ENCODE measurements at places on chromosomes 7 and 10. TPM values are rescaled to one million over a fixed set of nuclear protein-coding genes. Genes with fewer than 3 reads are reported as not detected.

DNA sequence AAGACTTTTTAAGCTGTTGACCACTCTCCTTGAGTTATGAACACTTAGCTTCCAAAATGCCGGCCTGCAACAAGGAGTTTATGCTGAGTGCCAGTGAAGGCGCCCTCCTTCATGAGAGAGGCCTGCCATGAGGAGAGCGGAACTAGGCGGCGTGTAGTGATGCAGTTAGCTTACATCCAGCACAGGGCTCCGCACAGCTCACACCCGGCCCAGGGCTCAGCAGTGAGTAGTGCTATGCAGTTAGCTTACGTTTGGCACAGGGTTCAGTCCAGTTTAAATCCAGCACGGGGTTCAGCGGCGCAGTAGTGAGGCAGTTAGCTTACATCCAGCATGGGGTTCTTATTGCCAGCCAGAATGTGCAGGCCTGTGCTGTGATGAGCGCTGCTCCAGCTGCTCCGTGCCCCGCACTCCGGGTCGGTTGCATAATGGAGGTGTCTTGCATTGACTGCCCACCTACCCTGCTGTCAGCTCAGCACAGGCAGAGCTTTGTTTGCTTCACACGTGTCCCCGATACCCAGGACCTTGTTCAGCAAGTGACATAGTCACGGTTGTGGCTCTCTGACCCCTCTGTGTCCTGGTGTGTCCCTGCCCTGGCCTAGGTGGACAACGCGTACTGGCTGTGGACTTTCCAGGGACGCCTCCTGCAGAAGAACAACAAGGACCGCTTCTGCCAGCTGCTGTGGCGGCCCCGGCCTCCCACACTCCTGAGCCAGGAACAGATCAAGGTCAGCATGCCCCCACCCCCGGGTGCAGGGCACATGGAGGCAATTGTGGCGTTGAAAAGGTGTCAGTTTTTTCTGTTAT lies 21.9 kb downstream of the EIF3B start:
- H3K27me3 ChIP-seq: no peaks in the 10 kb centered on the region
- DNase-seq: no peak
- no peaks in the 10 kb centered on the region for H3K4me1 ChIP-seq
- H3K27ac ChIP-seq: no peak overlapping the region

GRCh38 chr7:150453181-150453580 lies 2.8 kb downstream of the GIMAP8 start:
- peak; percentile 39 for DNase-seq
- peak overlapping the region; percentile 80 for H3K4me3 ChIP-seq
- H3K27me3 ChIP-seq: no peaks in the 10 kb centered on the region
- peak overlapping the region; percentile 90 for H3K27ac ChIP-seq
- peaks cover 44% of the 10 kb centered on the region for H3K36me3 ChIP-seq

DNA sequence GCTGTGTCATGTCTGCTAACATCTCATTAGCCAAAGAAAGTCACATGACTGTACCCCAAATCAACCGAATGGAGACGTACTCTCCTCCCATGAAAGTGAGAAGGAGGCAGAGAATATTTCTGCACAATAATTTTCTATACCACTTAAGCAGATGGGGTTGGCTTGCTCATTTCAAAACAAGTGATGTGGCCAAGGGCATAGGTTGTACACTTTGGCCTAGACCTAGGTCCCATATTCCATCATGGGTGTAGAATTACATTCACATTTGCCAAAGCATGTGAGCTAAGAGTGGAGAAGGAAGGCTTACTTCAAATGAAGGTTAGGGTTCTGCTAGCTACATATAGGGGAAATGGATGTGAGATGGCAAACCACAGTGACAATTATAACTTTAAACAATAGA lies 83.0 kb downstream of the ZNF365 start:
- H3K27ac ChIP-seq: no peak overlapping the region
- peaks cover 6% of the 10 kb centered on the region for H3K4me1 ChIP-seq
- peaks cover 3% of the 10 kb centered on the region for H3K36me3 ChIP-seq
- no peaks in the 10 kb centered on the region for H3K27me3 ChIP-seq
- no peak overlapping the region for H3K4me3 ChIP-seq

DNA sequence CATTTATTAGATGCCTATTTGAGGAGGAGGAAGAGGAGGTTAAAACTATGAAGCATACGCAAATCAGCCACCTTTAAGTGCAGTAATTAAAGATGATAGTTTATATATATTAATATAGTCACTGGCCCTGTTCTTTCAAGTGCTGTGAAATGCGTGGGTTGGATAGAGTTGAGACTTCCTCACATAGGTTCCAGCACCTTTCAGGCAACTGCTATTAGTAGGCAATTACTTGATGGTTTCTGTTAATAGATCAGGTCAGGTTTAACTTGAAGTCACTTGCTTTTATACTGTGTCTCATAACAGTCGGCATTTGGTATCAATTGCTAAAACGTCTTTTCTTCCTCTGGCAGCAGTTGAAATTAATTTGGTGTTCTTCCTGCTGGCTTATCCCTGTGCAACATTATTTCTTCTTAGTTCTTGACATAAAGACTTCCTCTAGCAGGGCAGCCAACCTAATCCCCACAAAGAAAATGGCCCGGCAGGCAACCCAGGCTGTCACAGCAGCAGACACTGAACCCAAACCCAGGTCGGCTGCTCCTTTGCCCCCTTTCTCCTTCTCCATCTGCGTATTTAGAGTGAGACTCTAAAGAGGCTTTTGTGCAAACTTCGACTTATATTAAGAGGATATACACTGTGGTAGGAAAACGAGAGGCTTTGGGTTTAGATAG lies 35.3 kb upstream of the BET1 start:
- H3K36me3 ChIP-seq: no peaks in the 10 kb centered on the region
- no peak overlapping the region for H3K27ac ChIP-seq
- peaks cover 12% of the 10 kb centered on the region for H3K27me3 ChIP-seq
- no peaks in the 10 kb centered on the region for H3K4me1 ChIP-seq

The GJD4 gene
- not detected for total RNA-seq

- no peaks in the 10 kb centered on the region for H3K4me1 ChIP-seq
- peaks cover 11% of the 10 kb centered on the region for H3K27me3 ChIP-seq
- H3K27ac ChIP-seq: no peak overlapping the region
- no peak overlapping the region for H3K4me3 ChIP-seq
Measured at GRCh38 chr7:41824284-41824683, 121.4 kb upstream of the INHBA start.

DNA sequence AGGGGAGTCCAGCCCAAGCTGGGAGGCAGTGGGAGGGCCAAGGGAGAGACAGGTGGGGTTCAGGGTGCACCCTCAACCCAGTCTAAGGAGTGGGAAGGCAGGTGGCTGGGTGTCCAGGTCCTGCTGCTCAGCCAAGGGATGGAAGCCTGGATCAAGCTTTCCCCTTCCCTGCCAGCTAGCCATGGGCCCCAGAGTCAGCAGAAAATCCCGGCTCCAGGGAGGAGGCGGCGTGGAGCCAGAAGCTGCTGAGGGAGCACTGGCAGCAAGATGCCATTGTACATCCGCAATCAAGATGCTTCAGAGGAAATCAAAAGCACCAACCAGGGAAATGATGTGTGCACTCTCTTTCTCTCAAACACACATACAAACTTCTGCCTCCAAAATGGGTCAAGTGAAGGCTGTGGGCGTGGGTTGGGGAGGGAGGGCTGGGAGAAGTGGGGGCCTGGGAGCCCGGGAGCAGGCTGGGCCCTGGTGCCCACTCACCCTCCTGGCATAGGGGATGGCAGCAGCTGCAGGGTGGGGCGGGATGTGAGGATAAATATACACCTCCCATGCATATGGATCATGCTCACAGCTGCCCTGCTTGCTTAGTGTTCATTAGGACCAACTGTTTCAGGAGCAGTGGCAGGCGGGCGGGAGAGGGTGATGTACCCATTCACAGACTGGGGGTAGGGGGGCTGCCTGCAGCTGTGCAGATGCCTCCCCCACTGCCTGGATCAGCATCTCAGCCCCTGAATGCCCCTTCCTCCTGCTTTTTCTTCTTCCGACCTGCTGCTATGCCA lies 24.2 kb downstream of the TRIM8 start:
- no peak overlapping the region for H3K27ac ChIP-seq
- H3K4me1 ChIP-seq: peaks cover 15% of the 10 kb centered on the region
- no peaks in the 10 kb centered on the region for H3K36me3 ChIP-seq
- no peak for DNase-seq
- H3K4me3 ChIP-seq: no peak overlapping the region

DNA sequence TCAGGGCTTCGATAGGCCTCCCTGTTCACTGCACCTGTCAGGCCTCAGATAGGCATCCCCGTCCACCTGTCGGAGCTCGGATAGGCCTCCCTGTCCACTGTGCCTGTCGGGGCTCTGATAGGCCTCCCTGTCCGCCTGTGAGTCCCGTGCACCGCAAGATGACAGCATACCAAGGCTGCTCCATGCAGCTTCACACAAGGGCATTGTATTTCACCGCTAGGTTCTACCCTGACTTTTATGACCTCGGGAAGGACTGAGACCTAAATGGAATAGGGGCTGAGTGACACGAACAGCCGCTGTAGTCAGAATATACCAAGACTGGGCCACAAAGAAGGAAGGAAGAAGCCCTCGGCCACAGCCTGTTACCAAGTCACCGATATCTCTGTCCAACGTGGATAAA lies 271.2 kb downstream of the DIP2C start:
- no peak for DNase-seq
- H3K27ac ChIP-seq: no peak overlapping the region
- no peaks in the 10 kb centered on the region for H3K4me1 ChIP-seq
- no peak overlapping the region for H3K4me3 ChIP-seq

DNA sequence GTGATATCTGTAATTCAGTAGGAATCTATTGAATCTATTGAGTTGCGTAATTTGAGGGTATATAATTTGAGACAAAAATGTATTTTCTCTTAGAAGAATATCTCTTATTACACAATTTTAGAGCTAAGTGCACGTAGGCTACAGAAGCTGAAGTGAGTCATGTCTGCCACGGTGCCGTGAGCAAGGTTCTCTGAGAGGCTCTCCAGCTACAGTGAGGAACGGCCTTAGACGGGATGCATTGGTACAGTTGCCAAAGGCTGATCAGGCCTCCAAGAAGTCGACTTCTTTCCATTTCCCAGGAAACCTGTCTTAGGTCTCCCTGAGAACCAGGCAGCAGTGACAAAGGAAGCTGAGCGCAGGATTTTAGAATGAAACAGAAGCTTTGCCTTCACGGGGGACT lies 28.6 kb downstream of the TCERG1L start:
- H3K27me3 ChIP-seq: no peaks in the 10 kb centered on the region
- no peaks in the 10 kb centered on the region for H3K36me3 ChIP-seq
- H3K4me3 ChIP-seq: no peak overlapping the region
- no peak for DNase-seq
- no peak overlapping the region for H3K27ac ChIP-seq

The MET gene
- total RNA-seq: 1.4 TPM

The OGA gene
- 93.2 TPM for total RNA-seq

The CCNJ gene
- 4.3 TPM for total RNA-seq

- DNase-seq: no peak
- no peaks in the 10 kb centered on the region for H3K36me3 ChIP-seq
- H3K27me3 ChIP-seq: peaks cover 9% of the 10 kb centered on the region
- no peaks in the 10 kb centered on the region for H3K4me1 ChIP-seq
- H3K4me3 ChIP-seq: no peak overlapping the region
Measured at GRCh38 chr7:31123321-31123720, 71.2 kb downstream of the ADCYAP1R1 start.

DNA sequence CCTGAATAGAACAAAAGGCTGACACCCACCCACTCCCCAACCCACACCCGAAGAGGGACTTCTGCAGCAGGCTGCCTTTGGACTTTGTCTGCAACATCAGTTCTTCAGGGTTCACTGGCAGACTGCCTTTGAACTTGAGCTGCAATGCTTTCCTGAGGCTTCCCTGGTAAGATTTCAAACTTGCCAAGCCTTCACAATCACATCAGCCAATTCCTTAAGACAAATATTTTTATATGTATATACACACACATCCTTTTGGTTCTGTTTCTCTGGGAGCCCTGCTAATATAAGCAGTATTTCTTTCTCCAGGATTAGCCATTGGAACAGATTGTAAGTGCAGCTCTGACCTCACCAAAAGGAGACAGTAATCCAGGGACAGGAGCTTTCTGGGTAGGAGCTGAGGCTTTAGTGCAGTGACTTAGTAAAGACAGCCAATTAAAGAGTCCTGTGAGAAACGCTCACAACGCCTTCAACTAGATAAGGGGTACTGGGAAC lies 55.6 kb upstream of the KMT2E start:
- peaks cover 57% of the 10 kb centered on the region for H3K4me1 ChIP-seq
- H3K36me3 ChIP-seq: peaks cover 35% of the 10 kb centered on the region
- no peak for DNase-seq
- H3K4me3 ChIP-seq: no peak overlapping the region
- no peak overlapping the region for H3K27ac ChIP-seq

The UTF1 gene
- total RNA-seq: not detected

The ADAM22 gene
- 2.2 TPM for total RNA-seq

The C7orf57 gene
- total RNA-seq: 0.71 TPM

The SPACDR gene
- total RNA-seq: 3.5 TPM

- no peaks in the 10 kb centered on the region for H3K27me3 ChIP-seq
- H3K4me3 ChIP-seq: no peak overlapping the region
- no peaks in the 10 kb centered on the region for H3K4me1 ChIP-seq
- DNase-seq: no peak
- no peaks in the 10 kb centered on the region for H3K36me3 ChIP-seq
Measured at GRCh38 chr10:76177936-76178335, 746.5 kb downstream of the LRMDA start.

DNA sequence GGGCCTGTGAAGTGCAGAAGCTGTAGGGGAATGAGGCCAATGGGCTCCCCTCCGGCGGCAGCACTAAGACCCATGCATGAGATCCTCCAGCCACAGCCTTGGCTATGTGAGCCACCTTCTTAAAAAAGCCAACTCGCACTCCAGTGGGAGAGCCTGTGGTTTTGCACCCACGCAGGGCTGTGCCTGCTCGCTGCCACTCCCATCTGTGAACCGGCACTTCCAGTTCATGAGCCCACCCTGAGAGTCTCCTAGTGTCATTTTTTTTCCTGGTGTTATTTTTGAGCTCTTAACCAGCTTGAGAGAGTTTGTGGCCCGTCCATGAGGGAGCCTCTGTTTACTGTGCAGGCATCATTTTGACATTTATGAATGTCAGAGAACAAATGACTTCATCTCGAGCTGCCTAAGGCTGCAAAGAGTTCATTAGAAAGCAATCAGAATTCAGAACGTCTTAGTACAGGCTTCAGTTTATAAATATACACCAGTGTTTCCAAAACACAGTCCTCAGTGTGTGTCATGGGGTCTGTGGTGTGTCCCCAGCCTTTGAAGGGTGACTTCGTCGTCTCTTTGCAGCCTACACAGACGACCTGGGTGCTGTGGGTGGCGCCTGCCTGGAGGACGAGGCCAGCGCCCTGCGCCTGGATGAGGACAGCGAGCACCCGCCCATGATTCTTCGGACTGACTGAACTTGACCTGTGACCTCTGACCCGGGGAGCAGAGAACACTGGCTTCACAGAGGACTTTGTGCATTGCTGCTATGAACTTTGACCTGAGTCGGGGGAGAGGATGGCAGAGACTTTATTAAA lies 40.4 kb downstream of the WIPI2 start:
- no peak for DNase-seq
- H3K4me3 ChIP-seq: no peak overlapping the region
- H3K4me1 ChIP-seq: no peaks in the 10 kb centered on the region
- no peaks in the 10 kb centered on the region for H3K27me3 ChIP-seq
